ENCODE measurements at places on chromosomes 13 and 19.

- DNase-seq: peak; percentile 83
Observed at GRCh38 chr19:45643024-45643926, 4.1 kb upstream of the EML2 start.

DNA sequence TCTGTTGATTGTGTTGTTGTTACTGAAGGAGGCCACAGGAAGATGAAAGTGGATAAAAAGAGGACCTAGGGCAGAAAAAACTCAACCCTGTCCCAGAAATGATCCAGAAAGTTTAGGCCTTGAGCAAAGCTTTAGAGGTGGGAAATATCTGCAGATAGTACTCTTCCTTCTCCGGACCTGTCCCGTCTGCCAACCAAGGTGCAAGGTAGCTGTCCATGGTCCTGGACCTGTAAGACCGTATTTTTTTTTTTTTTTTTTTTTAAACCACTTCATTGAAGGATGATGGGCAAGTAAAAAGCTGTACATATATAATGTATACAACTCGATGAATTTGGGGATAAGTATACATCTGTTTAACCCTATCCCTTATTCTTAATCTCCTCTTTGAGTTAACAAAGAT is 225.9 kb downstream of the OLFM4 start:
- DNase-seq: no peak

DNA sequence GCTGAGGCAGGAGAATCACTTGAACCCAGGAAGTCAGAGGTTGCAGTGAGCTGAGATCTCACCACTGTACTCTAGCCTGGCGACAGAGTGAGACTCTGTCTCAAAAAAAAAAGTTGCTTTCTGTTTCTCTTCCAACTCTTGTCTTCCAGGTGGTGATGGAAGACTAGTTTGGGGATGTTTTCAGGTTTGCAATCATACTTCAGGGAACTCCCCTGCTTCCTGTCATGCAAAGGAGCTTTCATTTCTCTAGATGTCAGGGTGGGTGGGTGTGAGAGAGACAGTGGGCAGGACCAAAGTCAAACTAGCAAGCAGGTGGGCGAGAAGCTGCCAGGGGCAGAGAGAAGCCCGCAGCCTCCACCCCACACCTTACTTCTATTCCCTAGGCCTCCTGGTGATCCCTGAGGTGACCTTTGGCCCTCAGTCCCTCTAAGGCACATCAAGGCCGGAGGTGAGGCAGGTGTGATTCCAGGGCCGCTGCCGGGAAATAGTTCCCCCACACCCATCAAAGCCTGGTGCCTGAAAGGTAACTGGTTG is 25.7 kb downstream of the CCNE1 start:
- no peak for DNase-seq

GRCh38 chr13:36130193-36130551 is 1.0 kb downstream of the DCLK1 start:
- DNase-seq: no peak

- DNase-seq: no peak
Observed at GRCh38 chr13:31310786-31311185, 111.0 kb downstream of the B3GLCT start.

DNA sequence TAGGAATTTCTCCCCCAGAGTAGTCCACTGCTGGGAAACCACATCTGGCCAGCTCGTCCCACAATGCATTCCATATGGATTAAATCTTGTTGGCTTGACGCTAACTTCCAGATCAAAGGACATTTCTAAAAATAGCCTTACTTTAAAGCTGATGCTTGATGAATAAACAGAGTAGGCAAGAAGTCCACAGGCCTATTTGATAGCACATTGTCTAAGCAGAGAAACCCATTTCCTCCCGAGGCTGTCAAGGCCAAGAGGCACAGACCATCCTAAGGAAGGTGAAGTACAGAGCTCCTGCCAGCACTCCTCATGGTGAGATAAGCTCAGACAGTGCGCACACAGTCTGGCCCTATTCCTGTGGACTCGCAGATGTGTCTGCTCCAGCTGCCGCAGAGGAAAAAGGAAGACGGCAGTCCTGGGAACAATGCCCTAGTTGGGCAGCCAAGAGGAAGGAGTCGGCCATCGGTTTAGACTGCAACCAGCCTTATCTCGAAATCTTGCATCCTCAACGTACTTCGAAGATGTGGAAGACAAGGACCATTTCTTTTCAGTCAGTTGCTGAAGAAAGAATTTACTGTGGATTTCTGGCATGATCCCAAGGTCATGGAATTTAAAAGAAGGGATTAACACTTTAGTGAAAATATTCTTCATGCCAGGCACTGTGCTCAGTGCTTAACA is 156.8 kb downstream of the RGCC start:
- peak; percentile 97 for DNase-seq

GRCh38 chr19:2261438-2262172 is 5.4 kb upstream of the JSRP1 start:
- peak; percentile 43 for DNase-seq

GRCh38 chr13:106056851-106057250 is 478.6 kb downstream of the EFNB2 start:
- DNase-seq: no peak

- no peak for DNase-seq
Observed at GRCh38 chr13:105087945-105088344, 1447.5 kb downstream of the EFNB2 start.

GRCh38 chr13:73631411-73631810 is 502.8 kb downstream of the KLF12 start:
- no peak for DNase-seq

DNA sequence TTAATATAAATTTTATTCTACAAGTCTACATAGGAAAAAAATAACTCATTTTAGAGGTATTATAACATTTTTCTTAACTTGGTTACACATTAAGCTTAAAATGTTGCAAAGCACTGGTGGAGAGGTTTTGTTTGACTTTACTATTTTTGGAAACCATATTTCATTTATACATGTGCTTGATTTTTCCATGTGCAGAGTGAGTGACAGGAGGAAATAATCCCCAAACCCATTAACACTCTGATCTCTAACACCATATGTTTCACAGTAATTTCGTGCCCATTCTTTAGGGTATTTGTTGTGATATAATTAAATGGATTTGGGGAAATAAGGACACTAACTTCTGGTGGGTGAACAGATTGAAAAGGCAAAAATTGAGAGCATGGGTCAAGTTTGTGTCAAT is 2124.4 kb upstream of the PCDH20 start:
- no peak for DNase-seq

DNA sequence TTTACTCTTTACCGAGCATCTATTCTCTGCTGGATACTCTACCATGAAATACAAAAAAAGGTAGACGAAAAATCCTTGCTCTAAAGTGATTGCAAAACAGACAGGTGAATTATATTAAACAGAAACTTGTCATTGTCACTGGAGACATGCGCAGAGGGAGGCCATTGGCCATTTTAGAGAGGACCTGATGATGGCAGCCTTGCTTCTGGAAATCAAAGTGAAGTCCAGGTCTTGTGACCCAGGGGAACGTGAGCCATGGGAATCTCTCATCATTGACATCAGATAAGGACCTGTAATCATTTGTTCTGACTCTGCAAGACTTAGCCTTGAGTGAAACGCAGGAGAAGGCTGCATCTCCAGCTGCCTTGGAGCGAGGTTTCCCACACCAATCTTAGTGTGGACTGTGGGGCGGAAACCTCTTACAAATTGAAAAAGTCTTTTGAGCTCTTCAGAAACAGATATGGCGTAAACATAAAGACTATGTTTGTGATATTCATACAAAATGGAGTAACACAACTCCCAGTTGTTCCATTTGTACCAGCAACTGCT is 16.8 kb upstream of the SLC46A3 start:
- no peak for DNase-seq

DNA sequence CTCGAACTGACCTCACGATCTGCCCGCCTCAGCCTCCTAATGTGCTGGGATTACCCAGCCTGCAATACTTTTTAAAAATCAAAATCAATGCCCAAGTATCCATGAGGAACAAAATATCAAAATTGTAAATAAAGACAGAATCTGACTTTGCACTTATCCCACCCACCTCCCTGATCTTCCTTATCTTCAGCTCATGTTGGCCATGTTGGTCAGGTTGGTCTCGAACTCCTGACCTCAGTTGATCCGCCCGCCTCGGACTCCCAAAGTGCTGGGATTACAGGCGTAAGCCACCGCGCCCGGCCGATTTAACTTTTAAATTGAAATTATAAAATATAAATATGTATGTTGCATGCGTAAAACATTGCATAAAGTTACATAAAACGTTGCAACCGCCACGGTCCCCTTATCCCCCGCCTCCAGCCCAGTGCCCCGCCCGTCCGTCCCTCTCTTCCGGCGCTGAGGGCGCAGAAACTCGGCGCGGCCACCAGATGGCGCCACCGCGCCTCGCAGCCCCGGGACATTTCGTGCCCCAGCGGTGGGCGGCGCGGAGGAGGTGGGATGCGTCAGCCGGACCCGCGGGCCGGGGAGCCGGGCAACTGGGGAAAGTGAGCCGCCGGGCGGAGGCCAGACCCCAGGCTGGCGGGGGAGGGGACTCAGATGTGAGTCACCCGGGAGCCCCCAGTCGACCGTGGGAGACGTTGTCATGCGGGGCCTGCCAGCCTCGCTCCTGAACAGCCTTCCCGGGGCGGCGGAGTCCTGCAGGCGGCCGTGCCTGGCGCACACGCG is 1.5 kb upstream of the GADD45B start:
- DNase-seq: peak; percentile 91

GRCh38 chr13:51156648-51157047 is 45.6 kb upstream of the C13orf42 start:
- DNase-seq: no peak

DNA sequence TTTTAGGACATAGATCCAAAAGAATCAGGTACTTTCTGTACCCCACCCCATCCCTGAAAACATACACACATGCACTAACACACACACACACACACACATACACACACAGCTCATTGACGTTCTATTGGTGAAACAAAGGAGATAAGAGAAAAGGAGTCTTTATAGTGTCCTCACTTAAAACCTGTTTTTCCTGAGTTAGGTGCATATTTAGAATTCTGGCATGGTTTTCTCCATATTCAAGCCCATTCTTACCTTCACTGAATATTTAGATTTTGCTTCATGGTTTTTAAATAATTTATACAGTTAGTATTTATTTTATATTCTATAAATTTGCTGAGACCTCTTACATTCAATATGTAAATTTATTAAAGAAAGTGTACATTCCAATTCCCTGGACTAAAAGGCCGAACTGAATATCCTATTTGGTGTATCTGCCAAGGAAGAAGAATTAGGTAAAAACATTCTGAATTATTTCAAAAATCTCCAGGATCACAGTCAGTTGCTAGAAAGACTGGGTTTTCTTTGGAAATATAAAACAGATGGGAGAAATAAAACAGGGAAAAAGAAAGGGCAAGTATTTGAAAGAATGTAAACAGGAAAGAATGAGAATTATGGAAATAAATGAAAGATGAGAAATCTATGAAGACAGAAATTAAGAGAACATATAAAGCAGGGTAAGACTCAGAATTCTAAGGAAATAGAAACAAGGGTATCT is 556.2 kb downstream of the KCTD12 start:
- no peak for DNase-seq

DNA sequence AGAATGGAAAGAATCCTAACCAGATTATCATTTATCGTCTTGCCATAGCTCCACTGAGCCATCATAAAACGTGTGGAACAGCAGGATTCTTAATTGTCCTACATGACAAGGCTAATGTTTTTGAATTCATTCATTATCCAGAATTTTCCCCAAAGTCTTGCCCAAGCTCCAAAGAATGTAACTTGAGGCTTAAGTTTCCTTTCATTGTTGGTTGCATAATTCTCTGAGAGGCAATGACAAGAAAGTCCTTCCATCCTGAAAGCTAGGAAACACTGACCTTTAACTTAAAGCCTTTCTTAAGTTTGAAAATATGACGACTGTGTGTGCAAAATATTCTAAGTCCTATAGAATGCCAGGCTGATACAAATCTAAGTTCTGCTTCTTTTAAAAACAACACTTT is 546.1 kb downstream of the SUCLA2 start:
- DNase-seq: peak; percentile 37

GRCh38 chr19:10143681-10144080 is 24.0 kb upstream of the EIF3G start:
- no peak for DNase-seq

- DNase-seq: peak; percentile 95
Observed at GRCh38 chr13:97259798-97260714, 37.9 kb downstream of the MBNL2 start.

DNA sequence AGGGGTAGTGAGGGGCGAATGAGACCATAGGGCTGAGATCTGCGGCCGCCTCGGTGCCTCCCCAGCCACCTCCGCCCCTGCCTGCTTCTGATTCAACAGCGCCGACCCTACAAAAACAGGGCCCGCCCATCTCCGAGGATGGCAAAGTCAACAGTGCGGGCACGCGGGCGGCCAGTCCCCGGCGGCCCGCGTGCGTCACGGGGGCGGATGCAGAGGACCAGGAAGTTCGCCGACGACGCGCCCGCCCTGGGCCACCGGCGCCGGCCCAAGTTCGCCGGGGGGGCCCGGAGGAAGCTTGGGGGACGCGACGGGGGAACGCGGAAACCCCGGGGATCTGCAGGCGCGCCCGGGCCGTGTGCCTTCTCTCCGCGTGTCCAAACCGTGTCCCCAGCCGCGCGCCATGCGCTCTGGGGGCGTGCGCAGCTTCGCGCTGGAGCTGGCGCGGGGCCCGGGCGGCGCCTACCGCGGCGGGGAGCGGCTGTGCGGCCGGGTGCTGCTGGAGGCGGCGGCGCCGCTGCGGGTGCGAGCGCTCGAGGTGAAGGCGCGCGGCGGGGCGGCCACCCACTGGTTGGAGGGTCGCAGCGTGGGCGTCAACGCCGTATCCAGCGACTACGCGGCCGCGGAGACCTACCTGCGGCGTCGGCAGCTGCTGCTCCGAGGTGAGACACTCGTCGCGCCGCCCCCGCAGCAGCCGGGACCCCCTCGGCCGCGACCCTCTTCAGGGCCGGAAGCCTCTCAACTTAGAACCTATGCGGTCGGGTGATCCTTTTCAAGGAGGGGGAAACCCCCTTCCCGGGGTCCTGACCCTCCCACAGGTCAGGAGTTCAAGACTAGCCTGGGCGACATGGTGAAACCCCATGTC is 6.8 kb upstream of the ARRDC2 start:
- DNase-seq: peak; percentile 76
